ENCODE measurements at places on chromosomes 16 and 17. TPM values are rescaled to one million over a fixed set of nuclear protein-coding genes. Genes with fewer than 3 reads are reported as not detected.

Gene TMC7
- total RNA-seq = not detected

Gene IL21R
- total RNA-seq = 3.9 TPM

Gene FNDC8
- not detected for total RNA-seq

Gene GNG13
- not detected for total RNA-seq

Gene FAM20A
- total RNA-seq = 5.3 TPM

Gene SLC52A1
- not detected for total RNA-seq
